A549 treated with Hydrocortisone at 1 μM for 4 hours (cell line): ENCODE measurements at places on chromosomes 11 and 22. TPM values are rescaled to one million over a fixed set of nuclear protein-coding genes. Genes with fewer than 3 reads are reported as not detected.

SLC22A6 gene
- not detected in 5 replicates for total RNA-seq

CALCA gene
- total RNA-seq = 0.06 to 0.15 TPM in 2 of 5 replicates, not detected in the others

OR10G8 gene
- not detected in 5 replicates for total RNA-seq

GSTT2B gene
- 0.22 to 0.36 TPM (median 0.33 TPM) in 5 replicates for total RNA-seq

MAPK8IP1 gene
- 5.4 to 6.3 TPM (median 6.0 TPM) in 5 replicates for total RNA-seq

KRTAP5-11 gene
- not detected in 5 replicates for total RNA-seq

GAS2 gene
- 0.35 to 1.2 TPM (median 0.93 TPM) in 5 replicates for total RNA-seq

SLC22A12 gene
- not detected in 5 replicates for total RNA-seq

PI4KA gene
- 18.9 to 21.8 TPM (median 20.5 TPM) in 5 replicates for total RNA-seq

MEI1 gene
- total RNA-seq = 0.25 TPM in 1 of 5 replicates, not detected in the others

FGF19 gene
- total RNA-seq = 0.05 to 0.14 TPM (median 0.08 TPM) in 4 of 5 replicates, not detected in the other

CNGA4 gene
- total RNA-seq = 0.05 to 0.10 TPM (median 0.07 TPM) in 4 of 5 replicates, not detected in the other

C11orf98 gene
- total RNA-seq = 115 to 147 TPM (median 128 TPM) in 5 replicates

ME3 gene
- total RNA-seq = 15.6 to 17.2 TPM (median 15.8 TPM) in 5 replicates

LGR4 gene
- total RNA-seq = 29.5 to 45.5 TPM (median 37.1 TPM) in 5 replicates

MYBPC3 gene
- 0.06 to 0.07 TPM (median 0.06 TPM) in 4 of 5 replicates, not detected in the other for total RNA-seq

SLC25A45 gene
- 13.4 to 14.8 TPM (median 14.2 TPM) in 5 replicates for total RNA-seq

SAA1 gene
- 2.4 to 4.0 TPM (median 3.4 TPM) in 5 replicates for total RNA-seq

OR52E8 gene
- not detected in 5 replicates for total RNA-seq
